ENCODE measurements at places on chromosomes 3 and 15.

GRCh38 chr15:69574506-69574905 lies 121.9 kb downstream of the RPLP1 start:
- no peak for DNase-seq

- no peak for DNase-seq
Measured at GRCh38 chr3:141261472-141262307, 30.1 kb downstream of the PXYLP1 start.

- DNase-seq, result no peak
Measured at GRCh38 chr3:45441584-45442310, 53.4 kb downstream of the LARS2 start.

- peak; percentile 84 for DNase-seq
Measured at GRCh38 chr15:93087825-93088199, 1.2 kb downstream of the RGMA start.

GRCh38 chr15:73991260-73991659 lies 835 bp downstream of the STOML1 start:
- peak; percentile 31 for DNase-seq

- DNase-seq, result no peak
Measured at GRCh38 chr3:188339410-188340295, 185.7 kb downstream of the LPP start.

GRCh38 chr3:191239407-191240031 lies 40.5 kb downstream of the OSTN start:
- peak; percentile 15 for DNase-seq
